Naive thymus-derived CD8-positive, alpha-beta T cell (primary cell): ENCODE measurements at places on chromosomes 3 and 15. TPM values are rescaled to one million over a fixed set of nuclear protein-coding genes. Genes with fewer than 3 reads are reported as not detected.
A peak's percentile ranks its signal among the peaks of the same experiment; 100 is the strongest.

DNA sequence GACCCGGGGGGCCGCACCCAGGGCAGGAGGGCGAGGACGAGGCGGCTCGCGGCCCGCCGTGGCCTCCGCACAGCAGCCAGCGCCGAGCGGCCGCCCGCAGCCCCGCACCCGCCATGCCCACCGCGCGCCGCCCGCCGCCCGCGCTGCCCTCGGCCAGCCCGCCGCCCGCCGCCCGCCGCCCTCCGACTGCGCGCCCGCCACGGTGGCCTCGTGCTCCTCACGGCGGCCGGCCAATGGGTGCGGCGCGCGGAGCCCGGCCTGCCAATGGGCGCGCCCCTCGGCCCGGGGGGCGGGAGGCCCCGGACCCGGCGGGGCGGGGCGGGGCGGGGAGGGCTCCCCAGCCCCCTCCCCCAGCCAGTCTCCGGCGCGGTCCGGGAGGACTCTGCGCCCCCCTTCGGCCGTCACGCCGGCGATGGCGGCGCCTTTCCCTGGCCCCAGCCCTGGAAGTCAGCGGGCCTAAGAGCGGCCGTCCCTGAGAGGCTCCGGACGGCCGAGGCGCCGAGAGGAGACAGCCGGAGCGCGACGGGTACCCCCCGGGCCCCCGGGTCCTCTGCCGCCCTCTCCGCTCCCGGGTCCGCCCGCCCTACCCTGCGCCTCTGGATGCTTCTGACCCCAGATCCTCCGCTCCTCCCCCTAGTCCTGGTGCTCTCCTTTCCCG lies at the start of gene NT5DC2:
TSS of gene NT5DC2 (minus strand) at position 235 of the 658 bp plus-strand sequence. CDS start at position 115, 120 bp downstream.
- peak; percentile 61 for DNase-seq

- no peak for DNase-seq
These were observed 61.8 kb upstream of the ZNF148 start for GRCh38 chr3:125436921-125437320.

TIGIT gene
- total RNA-seq, result 5.0 TPM

SERPINI1 gene
- total RNA-seq, result 4.7 TPM

DNA sequence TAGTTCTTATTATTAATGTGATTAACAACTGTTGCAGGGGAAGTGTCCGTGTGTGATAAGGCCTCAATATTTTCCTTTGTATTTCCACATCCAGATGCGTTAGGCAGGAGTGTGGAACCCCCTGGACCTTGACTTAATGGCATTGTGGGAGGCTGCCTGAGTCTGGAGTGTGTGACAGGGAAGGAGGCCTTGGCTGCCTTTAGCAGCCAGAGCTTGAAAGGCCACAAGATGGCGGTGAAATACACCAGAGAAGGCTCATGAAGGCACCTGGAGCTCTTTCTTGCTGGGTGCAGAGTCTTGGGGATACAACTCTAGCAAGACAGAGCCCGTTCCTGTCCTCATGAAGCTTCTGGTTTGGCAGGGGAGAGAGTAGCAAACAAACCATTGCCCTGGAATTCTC lies 36.9 kb downstream of the POLR2M start:
- no peak for DNase-seq

DNA sequence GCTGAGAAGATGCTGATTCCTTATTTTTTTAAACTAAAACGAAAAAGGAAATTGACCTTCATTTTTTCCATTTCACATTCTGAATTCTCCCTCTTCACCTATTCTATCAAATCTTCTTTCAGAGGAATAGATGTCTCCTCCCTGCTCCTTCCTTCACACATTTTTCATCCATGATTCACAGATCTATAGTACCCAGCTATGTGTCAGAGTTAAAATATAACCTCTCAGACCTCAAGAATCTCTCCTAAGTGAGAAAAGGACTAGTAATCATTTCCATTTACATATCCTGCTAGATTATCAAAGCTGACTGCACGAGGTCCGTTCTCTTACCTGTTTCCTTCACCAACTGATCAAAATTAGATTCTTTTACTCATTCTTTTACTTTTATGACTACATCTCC lies 1297.6 kb upstream of the ALCAM start:
- DNase-seq, result no peak

GRM7 gene
- total RNA-seq, result not detected

DNA sequence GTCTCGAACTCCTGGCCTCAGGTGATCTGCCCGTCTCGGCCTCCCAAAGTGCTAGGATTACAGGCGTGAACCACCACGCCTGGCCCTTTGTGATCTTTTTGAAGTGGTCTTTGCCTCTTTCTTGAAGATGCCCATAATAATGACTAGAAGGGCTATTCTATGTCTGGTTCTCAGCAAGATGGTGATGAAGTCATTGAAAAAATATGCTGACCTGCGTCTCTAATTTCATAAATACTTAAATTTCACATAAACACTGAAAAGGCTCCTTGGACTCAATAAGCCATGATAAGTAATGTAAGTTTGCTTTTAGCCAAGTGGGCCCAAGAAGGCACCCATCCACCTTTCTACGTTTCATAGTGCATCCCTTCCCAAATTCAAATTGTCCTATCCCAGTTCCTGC lies 775 bp upstream of the MAPK6 start:
- no peak for DNase-seq

SERPINI2 gene
- not detected for total RNA-seq

- no peak for DNase-seq
These were observed 396.6 kb downstream of the EPHB1 start for GRCh38 chr3:135191708-135192107.

MYZAP gene
- not detected for total RNA-seq

DNA sequence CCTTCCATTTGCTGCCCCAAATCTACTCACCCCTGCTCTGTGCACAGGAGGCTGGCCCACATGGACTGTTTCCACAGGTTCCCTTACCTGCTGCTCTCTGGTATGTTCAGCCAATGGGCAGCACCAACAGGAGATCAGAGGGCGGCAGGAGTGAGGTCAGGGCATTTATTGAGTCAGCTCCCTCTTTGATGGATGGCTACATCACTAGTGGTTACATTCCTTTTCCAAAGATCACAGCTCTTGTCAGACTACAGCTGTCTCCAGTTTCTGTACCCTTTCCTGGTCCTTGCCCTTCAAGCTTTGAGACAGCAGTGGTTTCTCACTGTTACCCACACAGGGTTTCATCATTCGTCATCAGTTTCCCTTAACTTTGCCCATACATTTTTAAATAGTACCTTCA lies 325.1 kb downstream of the SUCLG2 start:
- no peak for DNase-seq

- DNase-seq, result no peak
These were observed 586.1 kb downstream of the MECOM start for GRCh38 chr3:169077394-169077906.

DNA sequence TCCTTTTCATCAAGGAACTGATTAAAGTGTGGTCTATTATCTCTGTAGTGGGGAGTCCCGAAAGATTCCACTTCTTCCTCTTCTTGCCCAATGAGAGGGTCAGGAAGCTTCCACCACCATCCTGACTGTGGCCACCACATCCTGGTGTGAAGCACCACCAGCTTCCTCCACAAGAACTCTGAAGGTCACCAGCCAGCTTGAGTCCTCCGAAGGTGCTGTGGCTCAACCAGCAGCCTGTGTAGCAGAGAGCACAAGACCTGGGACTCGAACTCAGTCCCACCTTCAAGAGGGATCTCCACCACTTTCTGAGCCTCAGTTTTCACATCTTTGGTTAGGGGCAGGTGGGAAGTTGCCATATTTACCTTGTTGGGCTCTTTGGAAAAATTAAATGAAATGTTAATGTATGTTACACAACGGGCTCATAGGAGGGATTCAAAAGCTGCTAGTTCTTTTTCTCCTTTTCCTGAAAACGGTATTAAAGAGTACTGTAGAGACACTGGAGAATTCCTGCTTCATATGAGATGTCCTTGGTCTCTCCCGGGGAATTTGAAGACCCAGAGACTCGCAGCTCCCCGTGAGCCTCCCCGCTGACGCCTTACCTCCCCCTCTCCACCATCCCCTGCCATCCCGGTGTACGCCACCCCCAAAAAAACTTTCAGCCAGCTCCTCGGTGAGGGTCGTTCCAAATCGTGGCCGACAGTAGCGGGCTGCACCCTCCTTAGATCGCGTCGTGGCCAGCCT lies 816 bp upstream of the ACAN start:
- no peak for DNase-seq
